ENCODE measurements at places on chromosomes 7 and 10.

DNA sequence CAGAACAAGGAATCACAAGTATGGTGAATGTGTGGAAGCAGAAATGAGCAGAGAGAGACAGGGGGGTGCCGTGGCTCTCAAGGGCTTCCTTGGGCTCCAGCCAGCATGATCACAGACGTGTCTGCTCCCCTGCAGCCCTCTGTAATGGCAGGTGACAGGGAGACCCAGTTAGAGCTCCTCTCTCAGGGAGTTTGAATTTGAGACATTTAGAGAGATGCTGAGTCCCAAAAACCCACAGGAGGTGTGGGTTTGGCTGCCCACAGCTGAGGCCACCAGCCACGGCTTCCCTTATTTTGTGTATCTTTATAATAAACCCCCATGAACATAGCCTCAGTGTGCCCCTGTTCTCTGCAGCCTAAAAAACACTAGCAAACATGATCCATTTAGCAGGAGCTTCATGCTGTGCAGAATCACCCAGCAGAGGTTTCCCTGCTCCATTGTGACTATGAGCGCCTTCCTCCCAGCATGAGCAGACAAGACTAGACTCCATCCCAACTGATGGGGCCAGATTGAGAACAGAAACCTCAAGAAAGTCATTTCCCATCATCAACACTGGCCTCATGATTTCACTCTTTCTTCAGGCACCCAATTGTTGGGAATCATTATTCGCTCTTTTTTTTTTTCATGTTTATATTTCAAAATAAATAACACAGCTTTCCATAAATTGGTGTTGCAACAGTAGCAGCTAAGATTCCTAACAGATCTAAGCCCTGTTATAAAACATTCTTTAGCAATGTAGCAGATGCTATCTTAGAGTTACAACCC lies 13.4 kb downstream of the NOD1 start:
- no peak for DNase-seq

DNA sequence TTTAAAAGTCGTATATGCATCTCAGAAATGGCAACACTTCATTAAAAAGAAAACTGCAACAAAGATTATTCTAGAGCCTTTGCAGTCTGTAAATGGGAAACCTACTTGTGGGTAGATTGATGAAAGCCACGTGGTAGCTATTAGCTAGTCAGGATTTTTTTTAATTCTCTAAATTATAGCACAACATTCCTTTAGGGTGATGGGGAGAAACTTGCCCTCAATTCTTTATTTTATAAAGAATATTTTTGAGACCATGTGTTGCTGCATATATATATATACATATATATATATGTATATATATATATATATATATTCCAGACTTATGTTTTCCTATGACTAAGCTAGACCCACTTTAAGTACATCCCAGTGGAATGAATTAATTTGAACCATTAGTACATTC lies 118.0 kb downstream of the PPP1R3A start:
- no peak for DNase-seq

DNA sequence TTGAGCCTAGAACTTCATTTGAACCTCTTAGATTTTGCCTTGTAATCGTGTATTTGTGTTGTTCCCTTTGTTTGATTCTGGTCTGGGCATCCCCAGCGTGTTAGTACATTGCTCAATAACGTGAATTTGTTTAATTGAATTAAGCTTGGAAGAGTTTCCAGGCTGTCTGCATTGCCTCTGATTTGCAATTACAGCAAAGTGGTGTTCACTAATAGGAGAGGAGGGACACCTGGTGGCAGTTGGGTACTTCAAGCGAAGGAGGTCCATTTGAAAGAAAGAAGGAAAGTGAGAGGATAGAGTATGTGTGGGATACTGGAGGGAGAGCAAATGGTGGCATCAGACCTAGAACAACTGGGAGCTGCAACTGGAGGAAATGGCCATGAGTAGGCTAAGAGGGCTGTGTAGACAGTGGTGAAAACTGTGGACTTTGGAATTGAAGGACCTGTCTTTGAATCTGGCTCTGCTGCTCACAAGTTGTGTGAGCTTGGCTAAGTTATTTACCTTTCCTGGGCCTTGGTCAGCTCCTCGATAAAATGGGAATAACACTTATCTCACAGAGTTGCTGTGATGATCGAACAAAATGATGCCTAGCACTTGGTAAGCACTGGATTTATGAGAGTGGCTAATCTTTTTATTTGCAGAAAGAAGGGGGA lies 15.1 kb downstream of the LSMEM1 start:
- peak; percentile 46 for DNase-seq

GRCh38 chr7:128071376-128071775 lies 40.1 kb upstream of the LRRC4 start:
- no peak for DNase-seq

- DNase-seq, result no peak
Observed at GRCh38 chr10:59432207-59432900, 70.0 kb upstream of the FAM13C start.

- DNase-seq, result no peak
Observed at GRCh38 chr7:97503367-97504094, 228.4 kb upstream of the TAC1 start.

GRCh38 chr7:104983578-104984539 lies 30.1 kb upstream of the KMT2E start:
- DNase-seq, result peak; percentile 83

- no peak for DNase-seq
Observed at GRCh38 chr7:141649137-141649864, 52.7 kb downstream of the DENND11 start.

Data from AG08396 (cell line).